ENCODE measurements at places on chromosomes 3 and 15. TPM values are rescaled to one million over a fixed set of nuclear protein-coding genes. Genes with fewer than 3 reads are reported as not detected.

The CD200 gene
- polyA plus RNA-seq: 41.6 TPM

The SPINK8 gene
- polyA plus RNA-seq: 0.43 TPM

The TMCO5A gene
- not detected for polyA plus RNA-seq

The ANKRD63 gene
- 0.17 TPM for polyA plus RNA-seq

The RLBP1 gene
- not detected for polyA plus RNA-seq

The CHRD gene
- 10.6 TPM for polyA plus RNA-seq

The CHP1 gene
- 66.7 TPM for polyA plus RNA-seq

The OR5H2 gene
- not detected for polyA plus RNA-seq

The ARF4 gene
- 240 TPM for polyA plus RNA-seq

The EBLN2 gene
- polyA plus RNA-seq: 7.7 TPM

The INSYN1 gene
- 12.6 TPM for polyA plus RNA-seq

DNA sequence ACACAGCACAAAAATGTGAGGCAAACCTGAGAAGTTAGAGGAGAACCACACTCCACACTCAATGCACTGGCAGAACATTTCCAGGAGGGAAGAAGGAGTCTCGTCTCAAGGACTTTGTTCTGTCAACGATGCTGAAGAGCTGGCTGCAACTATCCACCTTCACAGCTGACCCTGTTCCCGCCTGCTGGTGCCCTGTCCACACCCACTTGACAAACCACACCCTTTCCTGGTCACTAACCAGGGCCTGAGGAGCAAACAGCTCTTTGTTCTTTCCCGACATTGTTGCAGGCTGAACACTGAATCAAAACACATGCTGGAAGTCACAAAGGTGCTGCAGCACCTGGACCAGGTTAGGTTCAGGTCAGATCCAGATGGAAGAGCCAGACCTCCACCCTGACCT is 92.6 kb upstream of the ARRDC4 start:
- no peak for DNase-seq

- DNase-seq: no peak
Measured at GRCh38 chr3:44108481-44108880, 133.2 kb upstream of the TOPAZ1 start.

DNA sequence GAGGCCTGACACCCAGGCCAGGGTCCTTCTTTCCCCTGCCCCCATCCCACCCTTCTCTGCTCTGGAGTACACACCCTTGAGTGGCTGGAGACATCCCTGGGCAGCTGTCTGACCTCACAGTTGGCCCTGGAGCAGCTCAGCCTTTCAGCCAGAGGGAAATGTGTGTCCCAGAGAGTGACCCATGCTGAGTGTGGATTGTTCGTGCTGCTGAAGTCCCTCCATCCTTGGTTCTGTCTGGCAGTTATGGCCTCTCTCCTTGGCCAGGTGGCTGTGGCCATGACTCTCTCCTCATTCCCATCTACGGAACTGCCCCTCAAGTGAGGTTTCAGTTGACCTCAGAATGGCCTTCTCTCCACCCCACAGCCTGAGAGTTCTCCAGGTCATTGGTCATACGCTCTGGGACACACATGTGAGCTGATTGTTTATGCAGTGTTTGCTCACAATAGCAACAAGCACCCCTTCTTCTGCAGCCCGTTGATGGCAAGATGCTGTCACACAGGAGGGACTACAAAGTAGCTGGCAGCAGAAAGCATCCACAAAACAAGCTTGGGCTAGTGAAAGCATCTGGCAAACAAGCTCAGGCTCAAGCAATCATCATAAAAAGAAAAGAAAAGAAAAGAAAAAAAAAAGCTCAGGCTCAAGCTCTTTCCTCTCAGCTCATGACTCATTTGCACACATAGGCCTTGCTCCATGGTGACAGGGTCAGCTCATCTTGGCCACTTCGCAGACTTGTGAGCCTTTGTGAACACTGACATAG is 55.3 kb upstream of the ITGA11 start:
- DNase-seq: no peak

GRCh38 chr3:124834723-124835718 is 52.1 kb downstream of the ITGB5 start:
- DNase-seq: peak; percentile 59

DNA sequence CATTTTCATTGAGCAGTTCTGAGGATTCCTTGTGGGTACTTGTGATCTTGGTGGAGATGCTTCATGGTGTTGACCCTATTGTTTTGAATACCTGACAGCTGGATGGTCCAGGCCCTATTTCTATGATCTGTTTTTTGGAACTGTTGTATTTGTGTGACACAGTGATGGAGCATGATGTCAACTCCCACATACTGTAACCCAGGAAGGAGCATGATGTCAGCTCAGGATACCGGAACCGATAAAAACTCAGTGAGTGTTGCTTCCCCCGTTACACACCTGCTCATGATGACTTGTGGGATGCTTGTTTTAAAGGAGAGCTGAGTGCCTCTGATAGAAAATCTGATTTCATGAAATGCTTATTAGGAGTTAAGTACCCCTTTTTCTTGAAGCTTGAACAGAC is 45.1 kb downstream of the ZBTB38 start:
- no peak for DNase-seq

- no peak for DNase-seq
Measured at GRCh38 chr3:128648940-128649663, 1.5 kb downstream of the RPN1 start.

DNA sequence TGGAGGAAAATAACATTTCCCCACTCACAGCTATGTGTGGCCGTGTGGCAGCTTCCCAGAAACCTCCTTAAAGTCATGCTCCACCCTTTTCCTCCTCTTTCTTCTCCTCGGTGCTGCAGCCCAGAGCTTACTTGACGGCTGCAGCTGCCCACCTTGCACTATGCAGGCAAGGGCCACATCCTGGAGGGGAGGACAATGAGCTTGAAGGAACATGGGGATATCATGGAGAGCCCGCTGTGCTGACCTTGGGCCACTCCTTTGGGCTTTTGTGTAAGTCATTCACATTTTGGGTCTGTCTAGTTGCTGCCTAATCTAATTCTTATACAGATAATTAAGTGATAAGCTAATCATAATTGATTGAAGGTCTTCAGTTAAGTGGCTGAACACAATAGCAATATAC is 28.0 kb downstream of the PRR20G start:
- no peak for DNase-seq

DNA sequence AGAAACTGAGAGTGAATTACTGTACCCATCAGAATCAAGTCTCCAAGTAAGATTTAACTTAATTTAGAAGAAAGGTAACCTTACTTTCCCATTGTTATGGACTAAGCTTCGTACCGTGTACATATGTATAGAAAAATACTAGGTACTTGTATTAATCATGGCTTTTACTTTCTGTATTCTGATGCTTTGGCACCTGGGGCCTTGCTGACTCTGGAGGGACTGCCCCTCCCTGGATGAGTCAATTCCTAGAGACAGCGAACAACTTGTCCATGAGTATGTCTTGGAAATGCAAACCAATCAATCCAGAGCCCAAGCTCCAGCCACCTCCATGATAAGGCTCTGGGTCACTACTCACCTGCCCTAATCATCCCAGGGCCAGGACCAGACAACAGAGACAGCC is 50.0 kb upstream of the DGKG start:
- no peak for DNase-seq

- DNase-seq: no peak
Measured at GRCh38 chr3:188062216-188062615, 91.7 kb upstream of the LPP start.

DNA sequence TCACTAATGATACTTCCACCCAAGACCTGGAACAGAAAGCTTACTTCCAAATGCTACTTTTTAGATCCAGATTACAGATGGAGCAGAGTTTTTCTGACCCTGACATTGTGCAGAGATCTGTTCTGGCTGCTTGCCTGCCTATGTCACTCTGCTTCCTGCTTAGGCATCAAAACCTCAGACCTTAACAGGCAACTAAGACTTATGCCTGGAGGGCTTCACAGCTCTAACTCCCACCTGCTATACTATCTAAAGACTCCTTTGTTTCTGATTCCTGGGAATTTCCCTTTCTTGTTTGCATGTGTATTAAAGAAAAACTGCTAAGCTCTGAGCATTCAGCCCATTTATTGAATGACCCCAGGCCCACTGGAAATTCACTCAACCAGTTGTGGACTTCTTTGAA is 157.4 kb upstream of the NPHP3 start:
- DNase-seq: peak; percentile 12

GRCh38 chr15:42891569-42891968 is 29.0 kb downstream of the TTBK2 start:
- DNase-seq: no peak

DNA sequence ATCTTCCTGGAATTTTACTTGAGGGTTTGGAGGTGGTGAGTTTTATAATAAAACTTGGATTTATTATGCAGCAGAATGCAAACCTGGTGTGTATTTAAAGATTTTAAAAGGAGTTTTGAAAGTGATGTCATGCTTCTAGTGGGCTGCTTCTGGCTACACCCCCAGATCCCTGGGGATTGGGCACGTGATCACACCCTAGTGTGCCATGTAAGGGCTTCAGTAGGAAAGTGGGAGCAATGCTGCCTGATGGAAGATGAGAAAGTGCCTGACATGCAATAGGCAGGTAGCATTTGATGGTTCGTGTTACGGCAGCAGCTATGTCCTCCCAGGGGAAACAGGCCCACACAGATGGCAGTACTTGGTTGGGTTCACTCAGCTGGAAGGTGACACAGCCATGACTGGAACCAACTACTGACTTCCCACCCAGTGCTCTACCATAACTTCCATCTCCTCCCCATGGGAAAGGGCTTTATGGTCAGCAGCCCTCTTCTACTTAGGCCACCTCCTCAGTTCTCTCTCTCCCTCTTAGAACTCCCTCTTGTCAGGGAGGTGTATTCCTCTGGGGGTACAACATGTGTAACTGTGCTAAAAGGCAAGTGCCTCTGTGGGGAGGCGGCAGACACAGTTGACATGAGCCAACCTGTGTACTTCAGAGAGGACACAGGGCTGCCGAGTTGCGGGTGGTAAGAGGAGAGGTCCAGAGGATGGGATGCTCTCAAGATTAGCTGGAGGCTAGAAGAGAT is 5.6 kb downstream of the ITPKA start:
- DNase-seq: no peak

DNA sequence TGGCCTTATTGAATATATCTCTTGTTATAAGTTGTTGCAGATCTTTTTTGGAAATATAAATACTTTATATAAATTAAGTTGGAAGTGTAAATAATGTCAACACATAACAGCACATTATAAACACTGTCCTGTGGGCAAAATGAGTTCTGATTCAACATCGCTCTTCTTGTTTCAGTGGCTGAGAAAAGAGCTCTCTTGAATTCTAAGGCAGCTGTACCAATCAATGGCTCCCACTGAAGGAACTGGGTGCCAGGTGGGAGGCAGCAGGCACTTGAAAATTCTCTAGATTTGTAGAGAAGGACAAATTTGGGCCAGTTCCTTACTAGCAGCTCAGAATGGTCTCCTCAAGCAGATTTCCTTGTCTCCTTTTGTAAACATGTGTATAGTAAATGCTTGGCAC is 45.6 kb downstream of the CHST2 start:
- DNase-seq: no peak

- DNase-seq: no peak
Measured at GRCh38 chr3:113906568-113907140, 41.2 kb upstream of the ZDHHC23 start.

DNA sequence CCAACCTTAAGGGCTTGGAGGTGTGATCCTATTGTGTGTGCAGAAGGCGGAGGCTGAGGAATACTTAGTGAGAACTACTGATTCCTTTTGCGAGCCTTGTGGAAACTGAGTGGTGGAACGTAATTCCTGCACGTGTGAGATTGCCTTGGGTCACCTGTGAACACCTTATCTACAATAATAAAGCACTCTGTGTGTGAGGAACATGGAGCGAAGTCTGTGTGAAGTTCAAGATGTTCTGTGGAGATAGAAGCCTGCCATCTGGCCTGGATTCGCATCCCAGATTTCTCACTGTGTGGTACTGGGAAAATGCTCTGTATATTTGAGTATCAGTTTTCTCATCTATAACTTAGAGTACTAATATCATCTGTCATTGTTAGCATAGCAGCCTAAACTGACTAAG is 179.5 kb upstream of the PDZRN3 start:
- DNase-seq: no peak

- DNase-seq: no peak
Measured at GRCh38 chr3:123817413-123817812, 66.7 kb downstream of the MYLK start.

DNA sequence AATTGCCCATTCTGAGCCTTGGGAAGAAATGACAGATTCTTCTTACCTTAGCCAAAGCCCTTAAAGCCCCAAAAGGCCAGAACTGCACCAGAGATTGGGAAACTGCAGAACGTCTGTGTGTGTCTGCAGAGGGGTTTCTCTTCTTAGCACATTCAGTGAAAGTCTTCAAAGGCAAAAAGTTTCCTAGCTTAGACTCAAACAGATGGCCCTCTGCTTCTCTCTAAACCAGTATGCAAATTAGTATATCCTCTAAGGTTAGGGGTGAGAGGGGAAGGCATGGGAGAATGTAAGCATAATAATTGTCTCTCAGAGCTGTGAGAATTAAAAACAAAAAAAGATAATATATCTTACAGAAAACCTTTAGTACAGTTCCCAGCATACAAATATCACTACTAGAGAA is 334.0 kb upstream of the MCTP2 start:
- no peak for DNase-seq

- peak; percentile 69 for DNase-seq
Measured at GRCh38 chr15:67945951-67946700, 106.3 kb upstream of the RNU6-1 start.

- DNase-seq: no peak
Measured at GRCh38 chr15:78055919-78056713, 21.4 kb downstream of the TBC1D2B start.

DNA sequence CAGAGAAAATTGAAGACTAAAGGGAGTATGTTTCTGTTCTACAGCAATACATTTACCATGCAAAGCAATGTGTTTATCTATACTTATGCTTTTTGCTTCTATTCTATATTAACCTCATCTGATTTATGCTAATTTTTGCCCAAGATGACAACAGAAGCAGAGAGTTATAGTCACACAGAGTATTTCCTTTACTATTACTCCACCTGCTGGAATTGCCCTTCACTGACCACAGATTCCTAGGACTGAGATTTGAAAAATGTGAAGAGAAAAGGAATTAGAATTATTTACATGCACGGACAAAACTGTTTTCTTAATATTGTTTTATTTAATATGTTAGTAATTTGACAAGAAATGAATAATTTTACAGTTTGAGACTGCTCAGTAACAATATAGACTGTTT is 745.6 kb downstream of the VGLL3 start:
- no peak for DNase-seq

GRCh38 chr3:160448845-160449635 is 546 bp downstream of the TRIM59 start:
- DNase-seq: peak; percentile 66

- no peak for DNase-seq
Measured at GRCh38 chr3:102302020-102302419, 132.8 kb upstream of the ZPLD1 start.

- no peak for DNase-seq
Measured at GRCh38 chr3:3771094-3771493, 28.1 kb upstream of the LRRN1 start.

GRCh38 chr15:71386448-71387236 is 271.4 kb downstream of the THSD4 start:
- peak; percentile 50 for DNase-seq

GRCh38 chr15:70327856-70328678 is 230.3 kb upstream of the TLE3 start:
- no peak for DNase-seq

GRCh38 chr3:90015688-90016356 is 908.4 kb downstream of the EPHA3 start:
- DNase-seq: no peak

GRCh38 chr15:85792912-85793590 is 1.7 kb downstream of the KLHL25 start:
- DNase-seq: no peak

- no peak for DNase-seq
Measured at GRCh38 chr3:128240232-128240631, 87.0 kb downstream of the EEFSEC start.

All from left kidney (tissue), 8 donors.